ENCODE measurements at places on chromosomes 12 and 14.

- no peak for DNase-seq
These were observed 53.5 kb downstream of the PIWIL1 start for GRCh38 chr12:130391186-130391585.

DNA sequence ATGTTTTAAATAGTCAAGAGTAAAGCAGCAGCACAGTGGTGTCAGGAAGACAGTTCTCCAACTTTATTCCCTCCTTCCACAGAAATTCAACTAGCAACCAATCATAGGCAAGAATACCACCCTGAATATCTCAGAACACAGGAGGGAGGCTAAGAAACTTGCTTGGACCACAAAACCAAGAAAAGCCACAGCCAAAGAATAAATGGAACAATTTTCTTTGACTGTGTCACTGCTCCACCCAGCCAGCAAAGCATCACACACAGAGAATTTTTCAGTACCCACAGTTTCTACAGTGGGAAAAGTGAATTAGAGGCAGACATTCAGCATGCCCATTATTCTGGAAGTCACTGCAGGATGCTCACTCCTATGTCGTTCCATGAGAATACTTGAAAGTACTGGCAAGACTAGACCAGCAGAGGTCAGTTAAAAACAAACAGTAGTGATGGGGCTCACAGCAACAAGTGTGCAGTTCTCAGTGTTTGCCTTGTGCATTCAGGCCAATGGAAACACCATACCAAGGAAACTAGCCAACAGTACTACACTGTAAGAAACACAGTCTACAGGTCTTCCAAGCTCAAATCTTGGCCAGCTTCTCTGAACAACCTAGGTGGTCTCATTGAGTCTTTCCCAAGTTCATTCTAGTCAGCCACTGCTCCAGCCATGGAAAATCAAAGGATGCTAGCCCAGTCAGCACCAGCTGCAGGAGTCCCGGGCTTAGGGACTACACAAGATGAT lies 56.8 kb upstream of the FOXG1 start:
- no peak for DNase-seq

GRCh38 chr14:104680056-104680805 lies 9.2 kb upstream of the INF2 start:
- no peak for DNase-seq

- no peak for DNase-seq
These were observed 311.3 kb upstream of the PRKD1 start for GRCh38 chr14:30238936-30239335.

DNA sequence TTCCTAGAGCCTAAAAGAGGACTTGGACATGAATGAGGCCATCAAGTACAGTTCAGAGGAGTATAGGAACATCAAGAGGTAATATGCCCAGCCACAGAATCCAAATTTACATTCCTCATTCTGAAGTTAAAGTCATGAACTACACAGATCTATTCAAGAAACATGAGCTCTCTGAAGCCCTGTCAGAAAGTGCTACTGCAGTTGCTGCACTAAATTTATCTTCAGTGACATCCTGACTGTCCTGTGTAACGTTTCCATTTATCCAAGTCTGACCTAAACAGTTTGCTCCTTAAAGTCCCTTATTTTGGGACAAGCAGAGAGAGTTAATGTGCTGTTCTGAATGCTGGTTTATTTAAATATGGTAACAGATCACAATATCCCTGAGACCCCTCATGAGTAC lies 28.2 kb downstream of the NEK9 start:
- no peak for DNase-seq

- DNase-seq = no peak
These were observed 24.1 kb downstream of the NUP37 start for GRCh38 chr12:102095677-102096263.

Data from activated T-cell treated with anti-CD3 and anti-CD28 coated beads, Interleukin-2, amount 50 U/mL, for 1 hour (primary cell).